ENCODE measurements at places on chromosomes 7 and 10.
A peak's percentile ranks its signal among the peaks of the same experiment; 100 is the strongest.

DNA sequence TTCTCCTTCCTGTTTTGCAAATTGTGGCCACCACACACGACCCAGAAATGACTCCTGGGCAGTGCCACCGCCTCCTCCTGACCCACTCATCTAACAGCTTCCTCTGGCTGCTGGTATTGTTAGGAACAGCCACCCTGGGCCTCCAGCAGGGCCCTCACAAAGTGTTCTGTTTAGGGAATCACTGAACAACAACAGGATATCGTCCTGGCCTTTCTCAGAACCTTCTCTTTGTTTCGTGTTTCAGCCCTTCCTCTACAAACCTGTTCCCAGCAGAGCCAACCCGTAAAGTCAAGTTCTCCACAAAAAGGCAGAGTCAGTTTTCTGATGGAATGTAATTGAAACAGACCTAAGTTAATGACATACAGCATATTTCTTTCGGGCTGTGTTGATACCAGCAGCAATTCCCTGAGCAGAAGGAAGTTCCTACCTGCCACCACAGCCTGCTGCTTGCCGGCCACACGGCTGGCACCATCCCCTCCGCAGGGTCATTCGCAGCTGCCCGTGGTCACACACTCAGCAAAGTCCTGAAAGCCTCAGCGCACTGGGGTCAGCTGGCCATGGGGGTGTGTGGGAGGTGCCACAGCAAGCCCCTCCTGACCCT lies 91.7 kb upstream of the PITRM1 start:
- DNase-seq = no peak

DNA sequence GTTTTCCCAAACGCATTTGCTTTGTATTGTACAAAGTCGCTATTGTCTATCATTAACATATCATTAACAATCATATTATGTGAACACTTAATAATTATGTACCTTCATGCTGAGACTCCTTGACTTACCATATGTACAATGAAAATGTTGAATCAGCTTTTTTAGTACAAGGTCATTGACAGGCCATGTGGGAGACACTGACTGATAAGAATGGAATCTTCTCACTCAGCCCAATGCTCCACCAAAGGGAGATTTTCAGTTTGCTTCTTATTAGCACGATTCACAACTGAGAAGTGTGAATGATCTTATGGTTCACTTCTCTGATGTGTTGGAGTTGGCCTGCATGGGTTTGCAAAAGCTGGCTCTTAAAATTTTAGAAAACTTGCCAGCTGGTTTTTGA lies 253.5 kb upstream of the TEX47 start:
- DNase-seq = no peak

DNA sequence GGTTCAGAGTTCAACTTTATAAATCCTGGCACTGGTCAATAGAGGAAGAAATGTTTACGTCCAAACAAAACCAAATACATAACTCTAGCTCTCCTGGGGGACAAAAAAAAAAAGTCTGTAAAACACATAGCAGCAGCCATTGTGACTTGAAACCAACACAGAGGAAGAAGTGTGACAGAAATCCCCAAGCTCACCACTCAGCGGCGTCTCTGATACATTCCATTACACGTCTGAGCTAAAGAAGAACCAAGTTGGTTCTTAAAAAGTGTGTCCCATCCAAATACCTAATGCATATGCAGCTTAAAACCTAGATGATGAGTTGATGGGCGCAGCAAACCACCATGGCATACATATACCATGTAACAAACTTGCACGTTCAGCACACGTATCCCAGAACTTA lies 58.3 kb upstream of the NANOS1 start:
- no peak for DNase-seq

GRCh38 chr10:80070057-80070456 lies 8.4 kb upstream of the TMEM254 start:
- DNase-seq = no peak

GRCh38 chr10:6766131-6766801 lies 186.2 kb upstream of the PRKCQ start:
- no peak for DNase-seq

GRCh38 chr7:79988653-79989052 lies 146.0 kb upstream of the GNAI1 start:
- no peak for DNase-seq

DNA sequence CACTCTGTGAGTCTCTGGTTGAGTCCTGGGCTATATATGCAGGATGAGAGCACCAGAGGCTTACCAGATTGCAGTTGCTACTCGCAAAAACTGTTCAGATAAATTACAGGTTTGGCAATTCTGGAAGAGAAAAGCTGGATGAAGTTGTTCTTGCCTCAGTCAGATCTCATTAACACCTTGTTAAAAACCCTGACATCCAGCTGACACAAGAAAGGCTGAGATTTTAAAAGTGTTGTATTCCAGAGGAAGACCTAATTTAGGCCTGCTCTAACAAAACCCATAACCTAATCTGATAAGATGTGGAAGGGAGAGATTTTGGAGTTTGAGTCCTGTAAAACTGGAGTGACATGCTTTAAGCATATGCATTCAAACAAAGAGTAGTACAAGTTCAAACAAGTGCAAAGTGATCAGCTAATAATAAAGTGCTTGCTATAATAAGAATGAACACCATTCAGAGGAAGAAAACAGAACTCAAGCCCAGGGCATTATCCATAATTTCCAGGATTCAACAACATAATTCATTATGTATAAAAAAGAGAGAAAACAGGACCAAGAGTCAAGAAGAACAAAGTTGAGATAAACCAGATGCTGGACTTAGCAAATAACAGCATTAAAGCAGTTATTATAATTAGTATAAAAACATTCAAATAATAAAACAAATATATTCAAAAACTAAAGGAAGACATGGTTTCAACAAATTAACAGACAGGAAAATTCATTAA lies 135.5 kb downstream of the CD36 start:
- DNase-seq = no peak

GRCh38 chr7:101891936-101892640 lies 74.7 kb downstream of the CUX1 start:
- no peak for DNase-seq

GRCh38 chr7:19696926-19697325 lies 11.9 kb downstream of the POLR1F start:
- no peak for DNase-seq

DNA sequence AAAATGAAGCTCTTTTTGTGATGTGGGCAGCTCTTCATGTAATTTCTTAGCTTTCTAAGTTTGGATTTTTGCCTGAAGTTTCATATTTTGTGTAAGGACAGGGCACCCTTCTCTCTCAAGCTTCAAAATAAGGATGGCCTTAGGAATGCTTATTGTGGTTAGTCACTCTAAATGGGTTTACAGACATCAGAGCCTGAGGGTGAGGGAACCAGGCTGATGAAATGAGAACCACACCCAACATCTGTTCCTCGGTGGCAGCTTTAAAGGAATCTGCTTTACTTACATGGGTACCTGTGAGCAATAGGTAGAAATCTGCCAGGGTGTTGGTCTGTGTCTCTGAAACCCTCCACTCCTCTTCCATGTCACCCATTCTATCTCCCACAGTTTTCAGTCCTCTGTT lies 174.3 kb downstream of the EMX2 start:
- DNase-seq = no peak

DNA sequence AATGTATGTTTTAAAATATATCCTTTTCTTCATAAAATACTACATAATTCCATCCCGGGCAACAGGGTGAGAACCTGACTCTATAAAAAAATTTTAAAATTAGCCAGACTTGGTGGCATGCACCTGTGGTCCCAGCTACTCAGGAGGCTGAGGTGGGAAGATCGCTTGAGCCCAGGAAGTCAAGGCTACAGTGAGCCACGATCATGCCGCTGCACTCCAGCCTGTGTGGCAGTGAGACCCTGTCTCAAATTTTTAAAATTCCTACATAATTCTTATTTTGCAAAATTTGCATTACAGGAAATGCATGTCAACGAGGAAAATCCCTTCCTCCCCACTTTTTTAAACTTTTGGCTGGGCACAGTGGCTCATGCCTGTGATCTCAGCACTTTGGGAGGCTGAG lies 31.3 kb downstream of the AFAP1L2 start:
- no peak for DNase-seq

- DNase-seq = no peak
These were observed 34.9 kb upstream of the TLL2 start for GRCh38 chr10:96548589-96548988.

GRCh38 chr7:112080978-112081377 lies 125.2 kb downstream of the DOCK4 start:
- no peak for DNase-seq

- DNase-seq = peak; percentile 23
These were observed 2.0 kb upstream of the KMT2E start for GRCh38 chr7:105011831-105012502.

GRCh38 chr10:113770346-113770745 lies 18.9 kb downstream of the PLEKHS1 start:
- DNase-seq = no peak

GRCh38 chr7:4218481-4218880 lies 463.6 kb upstream of the FOXK1 start:
- no peak for DNase-seq

DNA sequence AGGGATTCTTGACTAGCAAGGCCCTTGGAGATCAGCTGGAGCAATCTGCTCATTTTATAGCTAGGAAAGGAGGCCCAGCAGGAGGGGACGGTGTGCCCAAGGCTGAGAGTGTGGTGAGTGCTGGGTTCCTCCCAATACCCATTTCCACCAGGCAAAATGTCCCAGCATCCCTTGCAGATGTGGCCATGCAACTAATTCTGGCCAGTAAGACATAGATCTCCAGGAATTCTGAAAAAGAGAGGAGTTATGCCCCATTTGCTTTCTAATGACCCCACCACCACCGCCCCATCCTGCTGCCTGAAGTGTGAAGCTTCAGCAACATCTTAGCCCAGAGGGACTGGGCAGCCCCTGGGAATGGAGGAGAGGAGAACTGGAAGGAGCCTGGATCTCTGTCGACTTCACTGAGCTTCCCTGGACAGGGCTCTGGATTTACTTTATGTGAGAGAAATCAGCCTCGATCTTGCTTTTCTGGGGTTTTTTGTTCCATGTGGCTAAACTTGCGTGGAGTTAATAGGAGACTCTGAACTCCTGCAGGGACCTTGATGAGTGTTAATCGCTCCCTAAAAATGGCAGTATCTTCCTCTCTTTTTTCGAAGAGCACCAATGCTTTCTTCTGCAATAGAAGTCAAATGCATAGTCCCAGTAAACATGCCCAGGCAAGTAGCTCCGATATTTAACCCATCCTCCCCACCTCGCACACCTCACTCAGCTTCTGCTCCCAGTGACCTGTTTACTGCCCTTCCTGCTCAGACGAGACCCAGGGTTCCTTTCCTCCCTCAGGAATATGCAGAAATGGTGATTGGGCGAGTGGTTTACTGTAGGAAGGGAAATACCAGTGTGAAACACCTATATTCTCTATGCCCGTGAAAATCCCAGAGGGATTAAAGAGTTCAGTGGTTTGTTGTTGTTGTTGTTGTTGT lies 127.5 kb upstream of the GPR26 start:
- no peak for DNase-seq

GRCh38 chr7:156578578-156578940 lies 62.0 kb upstream of the RNF32 start:
- DNase-seq = no peak

- DNase-seq = no peak
These were observed 13.7 kb downstream of the CISD1 start for GRCh38 chr10:58282615-58283014.

DNA sequence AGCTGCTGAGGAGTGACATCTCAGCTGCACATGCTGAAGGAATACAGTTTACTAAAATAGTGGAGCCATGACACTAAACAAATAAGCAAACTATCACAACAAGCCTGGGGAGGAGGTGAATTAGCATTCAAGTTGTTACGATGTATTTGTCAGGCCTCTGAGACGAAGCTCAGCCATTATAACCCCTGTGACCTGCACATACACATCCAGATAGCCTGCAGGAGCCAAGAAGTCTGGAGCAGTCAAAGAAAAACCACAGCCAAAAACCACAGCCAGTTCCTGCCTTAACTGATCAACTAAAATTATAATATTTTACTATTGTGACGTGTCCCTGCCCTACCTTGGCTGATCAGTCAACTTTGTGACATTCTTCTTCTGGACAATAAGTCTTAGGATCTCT lies 68.6 kb downstream of the NSUN6 start:
- DNase-seq = no peak

GRCh38 chr7:6169805-6170520 lies 102.5 kb downstream of the CYTH3 start:
- no peak for DNase-seq

DNA sequence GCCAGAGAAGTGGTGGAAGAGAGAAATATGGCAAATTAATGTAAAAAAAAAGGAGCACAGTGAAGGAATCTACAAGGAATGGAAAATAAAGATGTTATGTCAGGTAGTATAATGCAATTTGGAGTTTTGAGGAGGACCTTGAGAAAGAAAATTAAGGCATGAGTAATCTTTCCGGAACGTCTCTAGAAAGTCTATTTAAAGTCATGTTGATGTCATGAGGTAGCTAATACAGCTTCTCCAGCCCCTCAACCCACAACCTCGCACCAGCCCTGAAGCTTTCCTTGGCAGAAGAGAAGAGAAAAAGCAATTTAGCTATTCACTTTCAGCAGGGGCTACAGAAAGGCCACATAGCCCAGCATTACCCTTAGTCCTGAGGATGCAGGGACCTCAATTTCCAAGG lies 22.5 kb downstream of the TRDMT1 start:
- no peak for DNase-seq

DNA sequence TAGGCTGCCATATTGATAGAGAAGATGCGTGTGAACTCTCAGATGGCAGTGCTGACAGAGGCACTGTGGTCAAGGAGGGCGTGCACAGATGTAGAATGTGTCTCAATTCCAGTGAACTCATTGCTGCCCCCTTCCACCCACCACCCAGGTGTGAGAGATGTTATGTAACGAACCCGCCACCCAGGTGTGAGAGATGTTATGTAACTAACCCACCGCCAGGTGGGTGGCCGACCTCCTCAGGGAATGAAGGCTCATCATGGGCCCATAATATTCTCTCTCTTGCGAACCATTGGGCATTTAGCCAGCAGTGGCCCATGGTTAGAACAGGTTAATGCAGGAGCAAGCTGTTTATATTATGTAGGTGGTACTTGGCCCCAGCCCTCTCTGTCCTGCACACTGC lies 140.4 kb upstream of the MTPN start:
- DNase-seq = no peak

GRCh38 chr7:123811056-123811455 lies 33.9 kb upstream of the HYAL4 start:
- no peak for DNase-seq

DNA sequence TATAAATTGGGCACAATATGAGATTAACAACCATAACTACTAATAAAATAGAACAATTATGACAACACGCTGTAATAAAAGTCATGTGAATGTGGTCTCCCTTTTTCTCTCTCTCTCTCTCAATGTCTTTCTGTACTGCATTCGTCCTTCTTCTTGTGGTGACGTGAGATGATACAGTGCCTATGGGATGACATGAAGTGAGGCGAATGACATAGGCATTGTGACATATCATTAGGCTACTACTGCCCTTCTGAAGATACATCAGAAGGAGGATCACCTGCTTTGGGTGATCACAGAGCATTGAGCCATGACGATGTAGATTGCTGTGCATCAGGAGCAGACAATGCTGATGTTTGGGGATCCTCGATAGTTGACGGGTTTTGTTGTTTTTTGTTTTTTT lies 171.6 kb downstream of the HERPUD2 start:
- no peak for DNase-seq

DNA sequence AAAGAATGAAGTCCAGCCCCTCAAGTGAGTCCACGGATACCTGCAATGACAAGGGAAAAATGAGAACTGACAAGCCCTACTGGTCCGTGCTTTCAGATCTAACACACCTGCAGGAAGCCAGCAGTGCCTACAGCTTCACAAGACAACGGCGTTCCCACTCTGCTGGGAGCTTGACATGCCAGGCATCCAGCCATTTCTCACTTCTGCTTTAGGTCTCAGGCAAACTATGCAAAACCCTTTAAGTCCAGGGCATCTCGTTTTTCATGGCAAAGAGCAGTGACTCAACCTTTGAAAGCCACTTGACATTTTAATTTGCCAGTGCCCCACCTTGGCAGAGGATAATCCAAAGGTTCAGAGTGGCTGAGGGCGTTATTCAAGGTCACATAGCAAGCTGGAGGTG lies 49.1 kb upstream of the GPAM start:
- no peak for DNase-seq

Measured in stimulated activated CD4-positive, alpha-beta T cell treated with anti-CD3 and anti-CD28 coated beads, Interleukin-1b, Interleukin-23, amount 100 ng/mL, for 4 hours (primary cell).